ENCODE measurements at places on chromosomes 1 and 21. TPM values are rescaled to one million over a fixed set of nuclear protein-coding genes. Genes with fewer than 3 reads are reported as not detected.

DNA sequence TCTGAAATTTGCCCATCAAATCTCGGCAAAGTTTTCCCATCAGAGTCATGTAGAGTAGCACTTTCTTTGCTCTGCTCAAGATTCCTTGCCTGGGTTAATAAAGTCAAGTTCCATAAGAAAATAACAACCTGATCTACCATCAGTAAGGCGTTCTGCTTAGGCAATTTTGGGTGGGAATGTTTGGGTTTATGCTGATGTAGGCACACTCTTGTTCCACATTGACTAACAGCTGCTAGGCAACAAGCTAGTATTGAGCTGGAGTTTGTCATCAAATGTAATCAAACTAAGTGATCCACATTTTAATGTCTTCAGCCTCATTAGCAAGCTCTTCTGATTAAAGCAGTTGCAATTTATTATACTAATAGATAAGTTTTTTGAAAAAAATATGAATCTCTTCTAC, 12.1 kb upstream of the HMCN1 start:
- no peak for DNase-seq

DNA sequence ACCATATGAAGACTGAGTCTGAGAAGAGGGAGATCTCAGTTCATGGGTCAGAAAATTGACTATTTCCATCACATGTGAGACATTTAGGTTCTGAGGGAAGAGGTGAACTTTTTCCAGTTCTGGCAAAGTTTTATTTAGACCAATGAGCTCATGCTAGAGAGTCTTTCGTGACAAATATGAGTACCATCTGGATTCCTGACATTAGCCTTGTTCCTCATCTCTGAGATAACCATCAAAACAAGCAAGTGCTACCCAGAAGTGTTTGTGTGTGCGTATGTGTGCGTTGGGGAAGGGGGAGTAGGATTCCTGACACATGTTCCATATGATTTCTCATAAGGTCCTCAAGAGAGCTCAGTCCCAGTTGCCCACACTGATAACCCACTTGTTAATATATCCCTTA, 120.6 kb downstream of the FASLG start:
- no peak for DNase-seq

DNA sequence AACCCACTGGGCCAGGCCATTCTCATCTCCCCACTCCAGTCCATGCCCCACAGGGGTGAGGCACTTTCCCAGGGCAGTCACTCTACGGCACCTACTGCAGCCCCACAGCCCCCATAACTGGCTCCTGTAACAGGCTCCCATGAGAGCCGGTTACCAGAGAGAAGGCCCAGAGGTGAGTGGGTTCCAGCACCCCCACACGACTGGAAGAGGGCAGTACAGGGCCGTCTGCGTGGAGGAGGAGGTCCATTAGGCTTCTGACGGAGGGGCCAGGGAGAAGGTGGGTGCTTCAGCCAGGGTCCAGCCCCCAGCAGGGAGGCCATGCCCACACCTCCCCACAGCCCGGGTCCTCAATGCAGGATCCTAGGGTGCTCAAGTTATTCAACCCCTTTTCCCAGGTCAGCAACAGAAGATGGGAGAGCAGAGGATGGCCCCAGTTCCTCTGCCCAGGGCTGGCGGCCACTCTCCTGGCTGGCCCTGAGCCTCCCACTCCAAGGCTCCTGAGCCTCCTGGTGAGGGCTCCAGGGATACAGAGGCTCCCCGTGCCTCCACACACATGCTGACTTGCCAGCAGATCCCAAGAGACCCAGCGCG, 1.6 kb downstream of the ACAP3 start:
- no peak for DNase-seq

DNA sequence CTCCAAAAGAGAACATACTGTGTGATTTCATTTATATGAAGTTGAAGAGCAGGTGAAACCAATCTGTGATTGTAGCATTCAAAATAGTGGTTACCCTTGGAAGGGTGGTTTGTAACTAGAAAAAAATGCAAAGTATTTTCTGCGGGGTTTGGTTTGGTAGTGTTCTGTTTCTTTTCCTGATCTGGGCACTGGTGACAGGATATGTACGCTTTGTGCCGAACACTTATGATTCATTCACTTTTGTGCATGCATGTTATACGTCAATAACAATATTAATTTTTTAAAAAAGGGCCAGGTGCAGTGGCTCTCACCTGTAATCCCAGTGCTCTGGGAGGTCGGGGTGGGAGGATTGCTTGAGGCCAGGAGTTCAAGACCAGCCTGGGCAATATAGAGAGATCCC, 63.8 kb downstream of the CD34 start:
- no peak for DNase-seq

C8A gene
- total RNA-seq: not detected

ACTL8 gene
- total RNA-seq: not detected
